ENCODE measurements at places on chromosomes 3 and 15.
A peak's percentile ranks its signal among the peaks of the same experiment; 100 is the strongest.

GRCh38 chr15:51186181-51186705, 91.5 kb upstream of the TNFAIP8L3 start:
- DNase-seq: no peak

DNA sequence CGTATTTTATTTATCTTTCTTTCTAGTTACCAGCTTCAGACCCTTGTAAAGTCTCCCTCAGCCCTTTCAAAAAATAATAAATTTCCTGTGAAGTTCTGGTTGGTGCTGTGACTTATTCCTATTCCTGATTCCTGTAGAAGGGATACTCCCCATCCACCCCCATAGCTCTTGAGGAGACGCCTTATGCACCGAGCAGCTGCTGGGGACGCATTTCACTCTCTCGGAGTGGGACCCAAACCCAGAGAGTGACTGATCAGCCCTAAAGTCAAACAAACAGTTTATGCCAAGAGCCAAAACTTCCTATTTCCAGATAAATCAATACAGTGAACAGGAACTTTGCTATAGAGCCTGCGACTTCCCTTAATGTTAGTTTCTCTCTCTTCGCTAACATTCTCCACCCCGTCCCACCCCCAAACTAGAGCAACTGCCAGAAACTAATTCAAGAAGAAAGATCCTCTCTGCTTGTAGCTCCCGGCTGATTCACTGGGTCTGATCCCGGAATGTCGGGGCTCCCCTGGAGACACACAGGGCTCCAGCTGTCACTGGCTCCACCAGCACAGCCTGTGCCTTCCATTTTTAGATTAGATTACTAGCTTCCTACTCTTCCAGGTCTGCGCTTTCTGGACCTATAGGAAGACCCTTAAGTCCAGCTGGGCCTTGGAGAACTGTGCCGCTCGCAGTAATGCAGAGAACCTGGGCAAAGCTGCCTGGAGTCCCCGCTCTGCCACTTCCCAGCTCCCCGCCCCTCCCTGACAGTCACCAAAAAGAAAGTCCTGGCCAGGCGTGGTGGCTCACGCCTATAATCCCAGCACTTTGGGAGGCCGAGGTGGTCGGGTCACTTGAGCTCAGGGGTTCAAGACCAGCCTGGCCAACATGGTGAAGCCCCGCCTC, 45.2 kb downstream of the KLHL25 start:
- no peak for DNase-seq

GRCh38 chr3:124926426-124927101, 8.0 kb downstream of the MUC13 start:
- no peak for DNase-seq

DNA sequence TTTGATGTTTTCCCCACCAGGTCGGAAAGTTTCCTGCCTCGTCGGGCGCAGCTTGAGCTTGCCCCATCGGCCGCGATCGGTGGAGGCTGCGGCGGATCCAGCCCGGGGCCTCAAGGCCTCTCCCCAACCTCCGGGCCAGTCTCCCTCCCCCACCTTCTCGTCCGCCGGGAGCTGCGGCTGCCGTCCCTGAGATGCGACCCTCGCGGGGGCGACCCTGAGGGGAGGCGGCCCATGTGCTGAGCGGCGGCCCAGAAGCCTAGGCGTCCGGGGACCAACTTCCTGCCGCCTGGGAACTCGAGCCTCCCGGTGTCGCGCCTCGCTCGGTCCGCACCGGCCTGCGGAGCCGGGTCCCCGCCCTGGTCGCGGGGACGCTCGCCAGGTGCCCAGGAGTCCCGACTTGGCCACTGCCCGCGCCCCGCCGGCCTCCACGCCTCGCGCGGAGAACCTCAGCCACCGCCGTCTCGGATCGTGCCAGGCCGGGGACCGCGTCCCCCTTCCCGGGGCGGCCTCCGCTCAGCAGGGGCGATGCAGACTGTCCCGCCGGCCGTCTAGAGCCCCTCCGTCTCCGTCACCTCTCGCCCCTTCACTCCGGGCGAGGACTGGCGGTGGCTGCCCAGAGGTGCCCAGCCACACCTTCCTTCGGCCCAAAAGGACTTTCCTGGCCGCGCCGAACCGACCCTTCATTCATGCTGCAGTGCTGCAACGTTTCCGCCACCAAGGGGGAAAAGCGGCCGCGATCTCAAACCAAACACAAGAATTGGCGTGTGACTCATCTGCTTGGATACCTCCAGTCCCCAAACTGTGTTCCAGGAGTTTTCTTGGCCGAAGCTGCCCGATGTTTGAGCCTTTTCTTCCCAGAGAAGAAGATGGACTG, 656 bp downstream of the SLMAP start:
- peak; percentile 62 for DNase-seq

DNA sequence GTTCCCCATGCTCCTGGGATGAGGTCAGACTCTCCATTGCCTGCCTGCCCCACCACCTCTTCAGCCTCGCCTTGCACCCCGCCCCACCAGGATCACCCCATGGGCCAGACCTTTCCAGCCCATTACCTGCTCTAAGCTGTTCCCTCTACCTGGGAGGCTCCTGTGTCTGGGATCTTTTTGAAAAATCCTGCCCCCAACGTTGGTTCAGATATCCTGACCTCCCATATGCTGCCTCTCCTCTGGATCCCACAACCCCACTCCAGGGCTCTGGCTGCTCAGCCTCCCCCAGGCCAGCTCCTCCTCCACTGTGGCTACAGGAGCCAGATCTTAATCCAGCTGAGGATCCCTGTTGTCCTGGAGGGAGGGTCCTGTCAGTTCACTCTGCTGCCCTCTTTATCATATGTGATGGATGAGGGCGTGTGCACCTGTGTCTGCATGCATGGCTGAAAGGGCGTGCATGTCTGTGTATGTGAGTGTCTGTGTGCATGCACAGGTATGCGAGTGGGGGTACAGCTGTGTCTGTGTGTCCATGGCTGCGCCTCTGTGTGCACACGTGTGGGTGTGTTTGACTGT, 21.7 kb upstream of the ALAS1 start:
- DNase-seq: no peak

DNA sequence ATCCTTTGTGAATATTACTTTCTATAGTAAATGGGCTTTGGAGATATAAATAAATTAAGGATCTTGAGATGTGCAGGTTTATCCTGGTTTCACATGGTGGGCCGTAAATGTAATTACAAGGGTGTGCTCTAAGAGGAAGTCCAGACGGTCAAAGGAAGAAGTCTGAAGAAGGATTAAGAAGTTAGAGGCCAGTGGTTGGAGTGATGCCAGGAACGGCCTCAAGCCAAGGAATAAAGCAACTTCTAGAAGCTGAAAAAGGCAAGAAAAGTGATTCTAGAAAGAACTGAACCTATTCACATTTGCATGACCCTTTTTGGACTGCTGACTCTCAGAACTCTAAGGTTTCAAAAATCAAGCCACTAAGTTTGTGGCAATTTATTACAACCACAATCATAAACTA, 981.3 kb upstream of the ALCAM start:
- no peak for DNase-seq

DNA sequence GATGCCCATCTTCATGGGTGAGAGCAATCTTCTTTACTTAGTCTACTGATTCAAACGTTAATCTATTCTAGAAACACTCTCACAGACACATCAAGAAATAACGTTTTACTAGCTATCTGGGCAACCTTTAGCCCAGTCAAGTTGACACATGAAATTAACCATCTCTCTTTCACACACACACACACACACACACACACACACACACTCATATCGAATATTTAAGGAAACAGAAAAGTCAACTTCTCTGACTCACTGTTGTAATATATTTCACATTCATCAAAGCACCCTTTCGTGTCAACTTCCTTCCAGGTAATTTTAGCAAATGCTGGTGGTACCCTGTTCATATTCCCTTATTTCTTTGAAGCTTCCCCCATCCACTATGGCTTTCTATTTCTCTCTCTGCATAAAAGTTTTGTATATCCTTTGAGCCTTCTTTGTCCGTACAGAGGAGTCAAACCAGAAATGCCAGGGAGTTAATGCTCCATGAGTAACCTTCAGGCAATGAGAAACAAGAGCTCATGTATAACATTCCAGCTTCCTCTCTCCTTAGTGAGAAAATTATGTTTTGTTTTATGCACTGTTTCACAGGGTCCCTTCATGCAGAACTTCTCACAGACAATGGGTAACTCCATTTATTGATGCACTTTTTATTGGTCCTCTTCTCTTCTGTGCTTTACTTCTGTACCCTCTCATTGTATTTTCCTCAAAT, 335.5 kb upstream of the CBLB start:
- peak; percentile 8 for DNase-seq

- no peak for DNase-seq
These were observed 34.1 kb downstream of the TM2D3 start for GRCh38 chr15:101618076-101618475.

GRCh38 chr15:43168192-43169107, 16.8 kb upstream of the CCNDBP1 start:
- no peak for DNase-seq

GRCh38 chr15:28086175-28086703, 12.9 kb downstream of the OCA2 start:
- peak; percentile 70 for DNase-seq

- DNase-seq: peak; percentile 84
These were observed 169.4 kb downstream of the TBC1D2B start for GRCh38 chr15:77907824-77908751.

- DNase-seq: no peak
These were observed 114.4 kb downstream of the TPRA1 start for GRCh38 chr3:127475975-127476705.

DNA sequence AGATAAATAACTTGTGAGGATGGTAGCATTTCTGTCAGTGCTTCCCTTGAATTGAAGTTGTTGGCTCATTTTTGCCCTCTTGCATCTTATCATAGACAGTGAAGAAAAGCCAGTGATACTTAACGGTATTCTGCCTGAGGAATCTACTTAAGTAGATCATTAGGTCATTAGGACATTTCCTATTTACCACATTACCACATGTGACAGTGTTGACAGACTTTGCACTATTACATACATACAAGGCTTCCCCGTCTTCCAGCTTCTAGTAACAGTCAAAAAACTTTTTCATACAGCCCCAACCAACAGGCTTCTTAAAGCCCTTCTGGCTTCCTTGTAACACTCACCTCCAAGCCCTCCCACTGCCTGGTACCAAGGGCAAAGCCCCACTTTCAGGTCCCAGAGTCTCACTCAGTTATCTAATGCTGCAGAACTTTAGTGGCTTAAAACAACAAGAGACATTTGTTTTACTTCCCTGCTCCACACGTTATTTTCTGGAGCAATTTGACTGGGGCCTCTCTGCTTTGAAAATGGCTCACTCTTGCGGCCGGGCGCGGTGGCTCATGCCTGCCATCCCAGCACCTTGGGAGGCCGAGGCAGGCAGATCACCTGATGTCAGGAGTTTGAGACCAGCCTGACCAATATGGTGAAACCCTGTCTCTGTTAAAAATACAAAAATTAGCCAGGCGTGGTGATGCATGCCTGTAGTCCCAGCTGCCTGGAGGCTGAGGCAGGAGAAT, 40.0 kb downstream of the ASB7 start:
- DNase-seq: no peak

DNA sequence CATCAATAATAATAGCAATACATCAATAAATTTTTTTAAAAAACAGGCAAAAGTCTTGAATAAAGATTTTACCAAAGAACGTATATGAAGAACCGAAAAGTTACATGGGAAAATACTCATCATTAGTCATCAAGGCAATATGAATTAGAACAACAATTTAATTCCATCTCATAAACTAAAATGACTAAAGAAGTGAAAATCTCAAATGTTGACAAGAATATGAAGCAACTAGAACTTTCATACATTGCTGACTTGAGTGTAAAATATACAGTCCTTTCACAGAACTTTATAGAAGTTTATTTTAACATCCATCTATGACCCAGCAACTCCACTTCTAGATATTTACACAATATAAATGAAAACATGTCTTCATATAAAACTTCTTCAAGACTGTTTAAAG, 35.3 kb upstream of the ABHD10 start:
- no peak for DNase-seq

DNA sequence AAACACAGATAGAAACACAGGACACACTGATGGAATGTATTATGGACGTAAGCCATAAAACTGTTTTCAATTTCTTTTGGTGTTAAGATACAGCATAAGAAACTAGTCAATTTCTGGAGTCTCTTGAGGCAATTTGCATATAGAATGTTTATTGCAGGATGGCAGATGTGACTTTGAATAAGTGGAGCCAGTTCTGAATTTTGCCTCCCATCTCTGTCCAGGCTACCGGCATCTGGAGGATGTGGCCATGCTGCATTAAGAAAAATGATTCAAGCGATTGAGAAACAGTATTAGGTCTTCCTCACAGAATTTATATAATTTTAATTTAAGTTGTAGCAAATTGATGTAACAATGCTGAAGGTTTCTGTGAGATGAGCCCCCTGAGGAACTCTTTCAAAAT, 81.5 kb downstream of the CHST2 start:
- DNase-seq: no peak

GRCh38 chr3:98232489-98232888, 31.6 kb upstream of the OR5H6 start:
- no peak for DNase-seq

- peak; percentile 21 for DNase-seq
These were observed 590 bp upstream of the TRIM71 start for GRCh38 chr3:32817257-32817557.

- DNase-seq: no peak
These were observed 183.5 kb upstream of the PRICKLE2 start for GRCh38 chr3:64408770-64409169.

DNA sequence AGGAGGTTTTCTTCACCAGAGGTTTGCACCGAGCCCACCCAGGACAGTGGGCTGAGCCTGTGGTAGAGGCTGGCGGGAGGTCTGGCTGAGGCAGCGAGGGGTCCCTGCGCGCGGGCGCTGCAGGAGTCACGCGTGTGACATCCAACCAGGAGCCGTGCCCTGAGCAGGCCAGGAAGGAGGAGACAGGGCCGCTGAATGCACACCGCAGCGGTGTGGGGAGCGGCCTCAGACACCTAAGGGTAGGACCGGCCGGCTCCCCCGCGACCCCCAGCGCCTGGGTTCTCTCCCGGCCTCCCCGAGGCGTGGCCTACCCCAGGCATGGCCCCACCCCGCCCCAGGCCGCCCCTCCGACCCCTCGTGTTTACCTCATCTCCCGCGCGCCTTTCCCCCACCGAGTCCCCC, 412 bp downstream of the SLC41A3 start:
- DNase-seq: peak; percentile 67

DNA sequence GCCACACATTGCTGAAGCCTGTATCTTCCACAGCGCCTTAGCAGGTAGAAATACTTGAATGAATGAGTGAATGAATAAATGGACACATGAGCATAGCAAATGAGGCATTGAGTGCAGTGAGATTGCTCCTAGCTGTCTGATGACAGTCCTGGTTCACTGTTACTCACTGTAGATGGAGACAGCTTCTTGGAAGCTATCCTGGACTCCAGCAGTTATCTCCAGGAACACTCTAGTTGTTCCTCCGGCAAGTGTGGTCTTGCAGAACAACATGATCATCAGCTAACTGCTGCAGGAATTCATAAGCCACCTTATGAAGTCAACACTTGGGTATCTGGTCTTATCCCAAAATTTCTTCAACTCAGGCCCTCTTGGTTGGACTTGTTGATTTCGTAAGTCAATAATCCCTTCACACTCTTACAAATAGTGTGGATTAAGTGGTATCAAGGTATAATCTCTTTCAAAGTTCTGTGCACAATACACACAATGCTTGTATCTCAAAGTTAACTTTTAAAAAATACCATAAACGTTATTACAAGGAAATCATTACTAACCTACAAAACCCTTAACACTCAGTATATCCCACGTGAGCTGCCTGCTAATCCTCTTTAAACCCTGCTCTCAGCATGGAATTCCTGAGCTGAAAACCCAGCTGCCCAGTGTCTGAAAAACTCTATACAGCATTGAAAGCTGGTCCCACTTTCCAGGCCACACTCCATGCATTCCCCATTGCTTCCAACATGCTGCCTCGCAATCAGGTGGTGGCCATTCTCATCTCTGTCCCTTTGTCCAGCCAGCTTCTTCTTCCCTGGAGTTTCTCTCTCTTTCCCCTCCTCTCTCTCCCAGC, 14.4 kb upstream of the ZBTB38 start:
- DNase-seq: no peak

- DNase-seq: no peak
These were observed 81.4 kb upstream of the PXYLP1 start for GRCh38 chr3:141150081-141150830.

All from stimulated activated CD4-positive, alpha-beta T cell treated with anti-CD3 and anti-CD28 coated beads, Interleukin-15, amount 100 ng/mL, for 24 hours (primary cell).